ENCODE measurements at places on chromosomes 1 and 21. TPM values are rescaled to one million over a fixed set of nuclear protein-coding genes. Genes with fewer than 3 reads are reported as not detected.

GRCh38 chr1:107689733-107690132 lies 275.2 kb downstream of the VAV3 start:
- no peak for DNase-seq

- DNase-seq = no peak
Observed at GRCh38 chr1:110605901-110606656, at the start of gene KCNA2. TSS of gene KCNA2 (minus strand) at chr1:110606358. CDS start at chr1:110604782, 1,576 bp downstream.

DNA sequence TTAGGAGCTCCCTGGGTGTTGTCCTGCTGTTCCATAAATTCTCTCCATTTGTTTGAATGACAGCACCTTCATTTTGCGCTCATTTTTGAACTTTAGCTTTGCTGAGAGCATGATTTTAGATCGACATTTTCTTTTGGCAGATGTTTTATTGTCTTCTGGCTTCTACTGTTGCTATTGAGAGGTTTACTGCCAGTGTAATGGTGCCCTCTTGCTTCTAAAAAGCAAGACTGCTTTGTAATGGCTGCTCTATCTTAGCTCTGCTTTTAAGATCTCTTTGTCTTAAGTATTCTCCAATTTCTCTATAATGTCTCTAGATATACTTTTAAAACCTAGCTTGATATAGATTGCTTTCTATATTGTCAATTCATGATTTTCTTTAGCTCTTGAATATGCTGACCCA lies 27.8 kb downstream of the THEM4 start:
- no peak for DNase-seq

DNA sequence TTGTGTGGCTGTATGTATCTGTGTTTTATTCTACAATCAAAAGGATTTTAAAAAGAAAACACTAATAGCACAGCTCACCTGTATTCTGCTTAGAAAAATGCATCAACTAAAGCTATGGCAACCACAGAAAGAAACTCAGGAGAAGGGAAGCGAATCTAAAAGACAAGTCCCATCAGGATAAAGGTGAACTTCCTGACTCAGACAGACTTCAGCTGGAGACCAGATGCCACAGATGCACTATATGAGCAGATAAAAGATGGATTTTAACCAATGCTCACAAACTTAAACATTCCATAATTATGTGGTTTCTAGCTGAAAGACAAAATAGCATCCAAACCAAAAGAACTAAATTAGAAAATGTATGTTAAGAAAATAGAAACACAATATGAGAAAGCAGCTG lies 231.0 kb downstream of the RERE start:
- no peak for DNase-seq

DNA sequence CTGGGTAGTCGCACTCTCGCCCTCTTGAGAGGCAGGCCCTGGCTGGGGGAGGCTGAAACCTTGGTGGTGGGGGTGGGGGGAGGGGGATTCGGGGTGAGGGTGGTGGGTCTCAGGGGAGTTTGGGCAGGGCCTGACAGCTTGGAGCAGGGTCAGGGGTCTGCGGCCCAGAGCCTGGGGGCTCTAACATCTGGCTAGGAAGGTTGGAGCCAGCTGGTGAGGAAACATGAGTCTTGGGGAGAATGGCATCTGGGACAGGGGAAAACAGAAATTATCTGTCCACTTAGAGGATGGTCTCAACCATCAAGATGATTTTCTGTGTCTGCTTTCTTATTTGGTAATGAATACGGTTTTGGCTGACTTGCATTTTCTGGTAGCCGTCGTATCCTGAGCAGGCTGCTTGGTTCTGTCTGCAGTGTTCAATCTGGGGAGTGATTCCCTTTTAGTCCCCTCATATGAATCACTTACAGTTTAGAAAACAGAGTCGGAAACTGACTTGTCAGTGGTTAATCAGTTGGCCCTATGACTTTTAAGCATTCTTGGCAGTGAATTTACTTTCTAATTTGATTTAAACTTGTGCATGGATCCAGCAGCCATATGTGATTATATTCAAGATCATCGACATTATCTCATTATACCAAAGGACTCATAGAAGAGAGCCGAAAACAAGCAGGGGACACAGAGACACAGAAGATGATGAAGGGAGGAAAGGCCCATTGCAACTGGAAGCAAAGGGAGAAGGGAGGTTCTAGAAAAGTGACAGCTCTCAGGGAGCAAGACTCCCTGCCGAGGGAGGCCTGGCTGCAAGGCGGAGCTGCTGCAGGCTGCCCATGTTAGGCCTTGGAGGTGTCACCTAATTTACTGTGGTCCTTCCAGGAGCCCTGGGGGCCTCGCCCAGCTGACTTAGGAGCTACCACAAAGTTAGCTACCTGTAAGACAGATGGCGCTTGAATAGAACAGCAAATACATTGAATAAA lies 237.6 kb downstream of the SDCCAG8 start:
- DNase-seq = no peak

DNA sequence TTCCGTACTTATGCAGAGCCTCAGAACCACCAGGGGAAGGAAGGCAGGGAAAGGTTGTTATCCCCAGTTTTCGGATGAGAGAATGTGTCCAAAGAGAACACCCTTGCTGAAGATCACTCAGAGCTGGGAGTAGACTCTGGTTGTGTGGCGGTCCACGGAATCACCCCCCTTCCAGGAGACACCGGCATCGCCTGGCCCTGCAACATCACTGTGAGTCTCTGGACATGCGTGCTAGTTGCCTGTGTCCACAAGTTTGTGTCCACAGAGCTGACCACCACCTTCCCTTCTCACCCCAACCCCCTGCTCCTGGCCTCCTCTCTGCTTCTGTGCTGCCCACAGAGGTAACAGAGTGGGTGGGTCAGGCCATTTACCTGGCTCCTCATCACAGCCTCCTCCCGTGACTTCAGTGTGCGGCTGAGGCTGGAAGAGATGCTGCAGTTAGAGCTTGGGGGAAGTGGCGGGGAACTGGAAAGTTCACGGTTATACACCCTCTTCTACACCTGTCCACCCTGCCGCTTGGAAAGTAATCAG lies 7.3 kb downstream of the MYBPH start:
- DNase-seq = no peak

DNA sequence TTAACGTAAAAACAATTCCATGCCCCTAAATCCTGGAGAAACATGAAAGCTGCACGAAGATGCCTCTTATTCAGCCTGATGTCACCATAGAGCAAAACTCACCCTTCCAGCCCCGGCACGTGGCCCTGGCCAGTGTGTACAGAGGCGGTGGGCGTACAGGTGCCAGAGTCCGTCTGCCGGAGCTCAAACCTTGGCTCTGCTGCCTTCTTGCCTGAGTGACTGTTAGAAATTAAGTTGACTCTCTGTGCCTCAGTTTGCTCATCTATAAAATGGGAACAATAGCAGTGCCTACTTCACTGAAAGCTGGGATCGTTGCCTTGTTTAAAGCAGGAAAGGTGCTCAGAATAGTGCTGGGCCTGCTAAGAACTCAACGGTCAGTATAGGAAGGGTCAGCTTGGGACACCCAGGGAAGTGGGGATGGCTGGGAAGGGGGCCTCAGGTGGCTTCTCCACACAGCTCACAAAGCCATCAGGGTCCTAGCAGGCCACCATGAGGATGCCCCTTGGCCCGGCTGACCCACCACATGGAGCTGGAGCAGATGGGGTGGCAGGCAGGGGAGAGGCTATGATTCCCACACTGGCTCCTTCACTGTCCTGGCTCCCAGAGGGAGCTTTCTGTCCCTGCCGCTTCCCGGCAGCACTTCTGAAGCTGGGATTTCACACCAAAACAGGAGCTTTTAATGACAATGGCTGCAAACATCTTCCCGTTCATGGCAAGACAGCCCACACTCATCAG lies 237.2 kb downstream of the NPHP4 start:
- DNase-seq = no peak

Gene RGS7
- not detected for total RNA-seq
